ENCODE measurements at places on chromosomes 6 and 20. TPM values are rescaled to one million over a fixed set of nuclear protein-coding genes. Genes with fewer than 3 reads are reported as not detected.

The SMLR1 gene
- total RNA-seq: not detected

The GPLD1 gene
- total RNA-seq: 7.2 TPM

DNA sequence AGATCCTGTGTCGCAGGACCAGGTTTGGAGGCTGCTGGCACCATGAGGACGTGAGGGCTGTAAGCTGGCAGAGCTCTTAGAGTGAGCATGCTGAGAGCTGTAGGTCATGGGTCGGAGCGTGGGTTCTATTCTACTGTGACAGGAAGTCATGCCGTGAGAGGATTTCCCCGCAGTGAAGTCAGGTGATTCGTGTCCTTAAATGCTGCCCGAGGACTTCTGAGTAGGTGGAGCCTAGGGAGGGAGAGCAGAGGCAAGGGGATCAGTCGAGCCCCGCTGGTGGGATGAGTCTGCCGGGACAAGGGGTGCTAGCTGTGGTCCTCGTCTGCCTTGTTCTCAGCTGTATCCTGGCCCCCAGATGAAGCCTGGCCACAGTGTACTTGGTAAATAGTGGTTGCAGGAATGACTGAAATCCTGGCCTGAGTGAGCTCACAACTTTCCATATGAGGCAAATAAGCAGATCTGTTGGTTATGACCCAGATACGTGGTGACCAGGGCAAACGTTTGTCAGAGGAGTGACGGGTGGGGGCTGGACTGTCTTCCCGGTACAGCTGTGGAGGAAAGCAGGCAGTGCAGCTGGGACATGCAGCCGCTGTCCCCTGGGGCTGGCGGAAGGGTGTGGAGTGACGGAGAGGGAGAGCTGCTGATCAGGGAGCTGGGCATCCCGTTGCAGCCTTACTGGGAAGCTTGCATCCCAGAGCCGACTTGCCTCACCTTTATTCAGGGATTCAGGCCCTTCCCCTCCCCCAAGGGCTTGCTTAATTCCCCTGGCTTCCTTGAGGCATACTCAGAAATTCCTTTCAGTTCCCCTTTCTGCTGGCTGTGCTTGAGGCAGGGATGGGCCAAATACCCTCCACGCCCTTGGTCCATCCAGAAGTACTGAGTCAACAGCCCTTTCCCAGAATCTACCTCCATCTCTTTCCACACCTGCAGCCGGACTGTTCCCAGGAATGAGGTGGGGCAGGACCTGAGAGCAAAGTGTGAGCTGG is 250.9 kb upstream of the RREB1 start:
- DNase-seq: peak; percentile 76

The MAS1 gene
- total RNA-seq: not detected

GRCh38 chr6:122404444-122404843 is 5.0 kb downstream of the HSF2 start:
- no peak for DNase-seq

The MYL9 gene
- total RNA-seq: 1,729 TPM

DNA sequence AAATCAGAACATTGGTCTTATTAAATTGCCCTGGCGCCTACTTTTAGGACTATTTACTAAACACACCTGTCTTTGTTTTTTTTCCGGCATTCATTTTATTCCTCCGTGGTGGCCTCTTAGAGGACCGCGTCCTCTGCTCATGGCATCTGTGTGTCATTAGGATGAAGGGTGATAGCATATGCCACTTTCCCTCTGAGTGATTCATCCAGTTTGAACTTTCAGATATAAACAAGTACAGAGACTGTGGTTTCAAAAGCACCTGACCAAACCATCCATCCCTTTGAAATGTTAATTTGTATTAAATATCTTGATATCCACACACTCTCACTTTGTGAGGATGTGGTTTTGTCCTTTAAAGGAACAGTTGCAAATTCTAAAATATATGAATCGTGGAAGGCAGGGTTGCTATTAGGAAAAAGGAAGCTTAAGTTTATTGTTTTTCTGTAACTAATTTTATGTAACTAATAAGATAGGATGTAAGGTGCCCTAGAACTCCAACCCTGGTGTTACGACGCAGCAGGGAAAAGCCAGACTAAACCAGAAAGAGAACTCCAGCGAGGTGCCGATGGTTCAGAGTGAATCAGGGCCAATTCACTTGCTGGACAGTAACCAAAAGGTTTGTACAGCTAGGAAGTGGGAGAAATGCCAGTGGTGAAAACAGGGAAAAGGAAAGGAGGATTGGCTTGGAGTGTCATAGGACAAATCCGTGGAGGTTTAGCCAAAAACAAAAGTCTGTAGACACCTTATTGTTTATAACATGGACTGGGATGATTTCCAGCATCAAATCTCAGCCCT is 98.7 kb downstream of the SHLD1 start:
- DNase-seq: no peak

DNA sequence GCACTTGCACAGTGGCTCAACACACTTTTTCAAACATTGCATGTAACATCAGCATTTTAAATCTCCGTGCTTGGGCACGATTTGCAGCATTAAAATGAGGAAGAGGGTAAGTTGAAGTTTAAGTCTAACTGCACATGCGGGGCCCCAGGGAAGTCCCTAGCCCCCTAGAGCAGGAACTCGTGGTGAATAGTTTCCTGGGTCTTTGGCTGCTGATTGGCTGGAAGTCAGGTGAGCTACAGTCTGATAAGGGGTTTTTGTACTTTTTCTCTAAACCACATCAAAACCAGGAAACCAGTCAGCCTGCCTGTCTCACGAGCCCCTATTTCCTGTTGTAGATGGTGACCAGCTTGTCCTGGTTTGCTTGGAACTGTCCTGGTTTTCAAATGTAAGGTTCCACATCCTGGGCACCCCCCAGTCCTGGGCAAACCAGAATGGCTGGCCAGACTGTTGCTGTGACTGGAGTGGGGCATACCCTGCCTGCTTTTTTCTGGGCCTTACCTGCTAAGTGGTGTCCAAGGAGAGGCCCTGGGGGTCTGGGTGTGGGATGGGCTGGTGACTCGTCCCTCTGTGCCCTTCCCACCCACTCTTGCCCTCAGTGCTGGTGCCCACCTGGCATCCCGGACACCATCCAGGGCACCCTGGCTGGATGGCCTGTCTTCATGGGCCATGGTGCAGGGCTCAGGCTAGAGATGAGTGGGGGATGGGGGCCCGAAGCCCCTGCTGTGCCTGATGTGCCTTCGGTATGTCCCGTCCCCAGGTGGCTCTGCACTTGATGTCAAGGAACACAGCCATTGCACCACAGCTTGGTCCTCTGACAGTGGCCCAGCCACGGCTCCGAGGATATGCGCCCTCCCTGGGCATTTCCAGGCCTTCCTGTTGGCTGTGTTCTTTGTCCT is 31.8 kb downstream of the SUN5 start:
- peak; percentile 60 for DNase-seq

The ANGPT4 gene
- under 0.01 TPM for total RNA-seq

The DST gene
- 597 TPM for total RNA-seq

DNA sequence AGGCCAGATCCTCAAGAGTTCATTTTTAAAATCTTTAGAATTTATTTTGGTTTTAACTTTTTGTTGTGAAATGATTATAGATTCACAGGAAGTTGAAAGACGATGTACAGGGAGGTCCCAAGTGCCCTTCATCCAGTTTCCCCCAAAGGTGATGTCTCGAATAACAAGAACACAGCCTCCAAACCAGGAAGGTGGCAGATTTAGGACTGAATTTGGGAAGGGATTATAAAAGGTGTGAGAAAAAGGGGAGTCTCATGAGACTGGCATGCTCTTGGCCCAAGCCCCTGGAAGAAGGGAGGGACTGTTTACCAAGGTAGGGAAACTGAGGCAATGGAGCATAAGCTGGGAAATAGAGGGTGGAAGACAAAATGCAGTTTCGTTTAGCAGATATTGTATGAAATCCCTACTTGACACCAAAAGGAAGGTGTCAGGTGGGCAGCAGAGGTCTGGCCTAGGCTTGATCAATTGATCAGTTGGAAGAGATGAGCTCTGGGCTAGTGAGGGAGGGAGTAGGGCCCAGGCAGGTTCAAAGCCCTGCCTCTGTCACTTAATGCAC is 81.2 kb downstream of the BMP7 start:
- DNase-seq: no peak

DNA sequence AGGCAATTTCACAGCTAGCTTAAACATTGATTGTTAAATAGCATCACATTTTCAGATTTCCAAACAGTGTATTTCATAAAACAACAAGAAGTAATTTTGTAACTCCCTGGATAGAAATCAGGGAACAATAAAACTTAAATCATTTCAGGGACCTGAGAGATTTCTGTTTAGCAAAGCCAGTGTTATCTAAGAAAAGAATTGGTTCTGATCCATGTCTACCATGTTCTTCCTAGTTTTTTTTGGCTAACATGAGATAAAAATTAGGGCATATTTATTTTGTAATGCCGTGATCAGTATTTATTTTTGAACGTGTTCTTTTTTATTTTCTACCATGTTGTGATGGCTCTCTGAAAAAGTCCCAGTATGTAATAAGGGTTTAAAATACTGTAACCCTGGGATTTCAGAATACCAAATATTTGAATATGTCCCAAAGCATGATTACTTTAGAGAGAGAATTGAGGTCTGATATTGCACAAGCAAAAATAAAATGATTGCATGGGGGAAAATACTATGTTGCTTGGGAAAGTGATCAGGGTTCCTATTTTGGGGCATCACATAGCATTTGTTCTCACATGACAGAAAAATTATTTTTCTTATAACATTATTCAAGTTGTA is 188.7 kb upstream of the CEP162 start:
- no peak for DNase-seq

GRCh38 chr6:98657764-98658163 is 176.6 kb upstream of the POU3F2 start:
- DNase-seq: no peak

DNA sequence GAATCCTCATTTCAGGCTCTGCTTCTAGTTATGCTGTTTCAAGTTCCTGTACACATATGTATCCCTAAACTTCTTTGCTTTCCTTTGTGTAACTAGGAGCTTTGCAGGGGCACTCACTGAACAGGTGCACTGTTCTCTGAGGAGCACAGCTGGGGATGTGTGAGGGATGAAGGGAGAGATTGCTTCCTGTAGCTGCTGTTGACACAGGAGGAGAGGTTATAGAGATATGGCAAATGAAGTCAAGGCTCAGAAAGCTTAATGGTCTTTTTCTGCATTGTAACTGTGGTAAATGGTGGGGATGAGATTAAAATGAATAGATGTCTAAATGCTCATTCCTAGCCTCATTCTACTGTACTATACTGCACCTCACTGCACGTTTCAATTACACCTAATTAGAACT is 454.3 kb downstream of the BTBD3 start:
- DNase-seq: no peak

DNA sequence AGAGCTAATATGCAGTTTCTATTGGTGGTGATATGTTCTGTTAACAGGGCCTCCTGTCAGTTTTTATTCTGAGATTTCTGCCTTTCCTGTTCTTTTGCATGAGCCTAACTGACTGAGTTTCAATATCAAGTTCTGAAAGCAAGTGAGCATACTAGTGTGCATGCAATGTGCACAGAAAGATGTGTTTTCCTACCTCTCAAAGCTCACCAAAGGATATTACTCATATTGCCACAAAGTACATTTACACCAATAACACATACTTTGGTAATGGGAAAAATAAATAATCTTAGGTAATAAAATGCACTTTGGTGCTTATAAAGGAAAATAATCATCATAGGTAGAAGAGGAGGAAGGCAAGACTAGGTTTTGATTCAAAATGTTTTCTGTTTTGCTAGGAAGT is 195.0 kb downstream of the KHDC1L start:
- DNase-seq: no peak

GRCh38 chr6:131792091-131792496 is 15.7 kb upstream of the ENPP1 start:
- no peak for DNase-seq

The BHLHE23 gene
- total RNA-seq: not detected

The SAMD3 gene
- total RNA-seq: not detected

DNA sequence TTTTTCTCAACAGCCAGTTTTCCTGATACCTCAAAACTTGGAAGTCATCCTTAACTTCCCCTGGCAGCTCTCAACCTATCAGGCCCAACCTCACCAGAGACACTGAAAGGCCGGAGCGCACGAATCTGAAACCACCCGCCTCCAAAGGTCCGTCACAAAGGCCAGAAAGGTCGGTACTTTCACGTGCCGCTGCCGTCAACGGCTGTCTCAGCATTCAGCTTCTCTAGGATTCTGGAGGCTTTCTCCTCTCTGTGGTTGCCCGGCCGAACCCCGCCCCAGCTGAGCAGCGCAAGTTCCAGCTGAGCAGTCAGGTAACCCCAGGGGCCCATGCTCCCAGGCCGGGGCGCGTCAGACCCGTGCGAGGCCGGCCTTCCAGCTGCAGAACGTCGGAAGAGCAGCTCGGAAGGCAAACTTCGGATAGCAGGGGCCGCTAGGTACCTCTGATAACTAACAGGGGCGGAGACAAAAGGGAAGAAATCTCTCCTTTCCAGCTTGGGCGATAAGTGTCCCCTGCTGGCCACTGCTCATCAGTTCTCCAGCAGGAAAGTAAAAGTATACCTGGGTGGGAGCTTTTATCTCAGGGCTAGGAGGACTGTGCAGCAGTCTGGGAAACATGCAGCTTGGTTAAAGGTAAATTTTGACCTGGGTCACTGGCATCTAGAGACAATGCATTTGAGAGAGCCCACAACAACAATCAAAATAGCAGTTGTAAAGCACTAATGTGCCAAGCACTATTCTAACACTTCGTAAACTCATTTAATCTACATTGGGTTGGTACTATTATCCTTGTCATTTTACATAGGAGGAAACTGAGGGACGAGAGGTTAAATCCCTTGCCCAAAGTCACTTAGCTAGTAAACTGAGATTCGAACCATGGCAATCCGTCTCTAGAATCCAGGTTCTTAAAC is 16.1 kb downstream of the ZSCAN12 start:
- peak; percentile 94 for DNase-seq

DNA sequence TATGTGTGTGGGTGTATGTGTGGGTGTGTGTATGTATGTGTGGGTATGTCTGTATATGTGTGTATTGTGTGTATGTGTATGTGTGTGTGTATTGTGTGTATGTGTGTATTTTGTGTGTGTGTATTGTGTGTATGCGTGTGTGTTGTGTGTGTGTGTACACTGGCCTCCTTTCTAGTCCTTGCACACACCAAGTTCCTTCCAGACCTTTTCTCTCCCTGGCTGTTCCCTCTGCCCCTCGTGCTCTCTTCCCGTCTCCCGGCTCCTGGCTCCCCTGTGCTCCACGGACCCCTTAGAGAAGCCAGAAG is 11.4 kb downstream of the VSTM2L start:
- no peak for DNase-seq

The GRM1 gene
- total RNA-seq: not detected

GRCh38 chr6:88120635-88121034 is 45.5 kb downstream of the CNR1 start:
- DNase-seq: no peak

- DNase-seq: no peak
These were observed 5.0 kb upstream of the GABRR1 start for GRCh38 chr6:89221971-89222711.

The ZSCAN23 gene
- total RNA-seq: 3.9 TPM

DNA sequence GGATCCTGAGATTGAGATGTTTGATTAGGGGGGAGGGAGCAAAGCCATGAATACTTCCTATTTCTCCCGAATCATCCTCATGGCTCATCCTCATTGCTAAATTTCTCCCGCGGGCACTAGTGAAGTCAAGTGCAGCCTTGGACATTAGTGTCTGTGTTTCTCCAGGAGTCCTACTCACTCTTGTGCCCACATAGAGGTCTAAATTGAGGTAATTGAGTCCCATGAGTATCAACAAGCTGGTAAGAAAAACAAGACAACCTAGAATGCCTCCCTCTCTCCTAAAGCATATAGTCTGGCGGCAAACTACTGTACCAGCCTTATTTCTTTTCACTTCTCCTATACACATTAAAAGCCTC is 420 bp downstream of the CENPQ start:
- no peak for DNase-seq

The RTN4IP1 gene
- total RNA-seq: 7.1 TPM

GRCh38 chr6:137904822-137905617 is 38.0 kb downstream of the TNFAIP3 start:
- no peak for DNase-seq
